ENCODE measurements at places on chromosomes 4 and X.

- DNase-seq, result no peak
Observed at GRCh38 chr4:100894339-100894870, 376.6 kb upstream of the EMCN start.

- DNase-seq, result no peak
Observed at GRCh38 chr4:161892951-161893350, 270.8 kb downstream of the FSTL5 start.

GRCh38 chrX:80237072-80237471 is 183.2 kb upstream of the TENT5D start:
- DNase-seq, result no peak

- no peak for DNase-seq
Observed at GRCh38 chr4:11014199-11014598, 329.6 kb upstream of the CLNK start.

GRCh38 chrX:42519666-42520231 is 258.2 kb downstream of the PPP1R2C start:
- DNase-seq, result no peak

- no peak for DNase-seq
Observed at GRCh38 chr4:152676052-152676854, 3.5 kb downstream of the TMEM154 start.

GRCh38 chr4:3313139-3313538 is 20.3 kb downstream of the RGS12 start:
- no peak for DNase-seq

DNA sequence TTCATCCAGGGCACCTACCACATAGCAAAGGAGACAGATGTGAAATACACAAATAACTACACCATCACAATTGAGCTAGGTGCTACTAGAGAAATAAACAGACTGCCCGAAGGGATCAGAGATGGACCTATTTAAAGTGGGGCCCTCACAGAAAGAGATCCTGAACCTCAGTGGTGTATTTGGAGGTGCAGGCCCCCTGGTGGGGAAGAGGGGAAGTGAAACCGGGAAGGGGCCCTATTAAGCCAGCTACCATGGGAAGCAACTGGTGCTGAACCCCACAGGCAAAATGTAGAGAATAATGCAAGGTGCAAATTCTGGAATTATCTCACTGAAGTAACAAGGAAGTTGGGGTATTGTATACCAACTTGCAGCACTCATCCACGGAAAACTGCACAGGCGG is 78.6 kb upstream of the FAM9A start:
- no peak for DNase-seq

DNA sequence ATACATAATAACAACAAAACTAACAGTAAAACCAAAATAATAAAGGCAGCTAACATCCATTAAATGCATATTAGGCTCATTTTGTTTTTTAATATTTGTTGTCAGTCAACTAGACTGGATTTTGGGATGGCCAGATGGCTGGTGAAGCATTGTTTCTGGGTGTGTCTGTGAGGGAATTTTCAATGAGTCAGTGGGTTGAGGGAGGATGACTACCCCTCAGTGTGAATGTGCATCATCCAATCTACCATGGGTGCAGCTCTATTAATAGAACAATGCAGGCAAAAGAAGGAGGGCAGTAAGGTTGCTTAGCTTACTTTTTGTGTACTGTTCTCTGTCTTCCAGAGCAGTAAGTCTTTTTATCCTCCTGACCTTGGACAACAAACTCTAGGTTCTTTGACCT is 484.2 kb upstream of the HS3ST1 start:
- DNase-seq, result no peak

Measured in CD4-positive, alpha-beta T cell treated with Interferon gamma for 1 hour (primary cell).